ENCODE measurements at places on chromosomes 6 and 20.

- no peak for DNase-seq
These were observed 21.1 kb downstream of the ELOVL2 start for GRCh38 chr6:11023032-11023431.

DNA sequence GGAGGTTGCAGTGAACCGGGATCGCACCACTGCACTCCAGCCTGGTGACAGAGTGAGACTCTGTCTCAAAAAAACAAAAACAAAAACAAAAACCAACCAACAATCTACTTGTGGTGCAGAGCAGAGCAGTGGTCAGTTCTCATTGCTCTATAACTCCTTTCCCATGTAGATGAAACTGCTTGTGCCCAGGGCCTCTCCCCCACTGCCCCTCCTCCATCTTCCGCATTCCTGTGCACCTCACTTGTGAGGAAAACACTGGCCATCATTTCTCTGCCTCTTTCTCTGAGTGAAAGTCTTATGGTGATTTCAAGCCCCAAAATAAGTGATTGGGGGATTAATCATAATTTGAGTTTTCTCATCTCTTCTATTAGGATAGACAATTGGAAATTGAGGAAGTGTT lies 63.9 kb upstream of the GLP1R start:
- DNase-seq: no peak

DNA sequence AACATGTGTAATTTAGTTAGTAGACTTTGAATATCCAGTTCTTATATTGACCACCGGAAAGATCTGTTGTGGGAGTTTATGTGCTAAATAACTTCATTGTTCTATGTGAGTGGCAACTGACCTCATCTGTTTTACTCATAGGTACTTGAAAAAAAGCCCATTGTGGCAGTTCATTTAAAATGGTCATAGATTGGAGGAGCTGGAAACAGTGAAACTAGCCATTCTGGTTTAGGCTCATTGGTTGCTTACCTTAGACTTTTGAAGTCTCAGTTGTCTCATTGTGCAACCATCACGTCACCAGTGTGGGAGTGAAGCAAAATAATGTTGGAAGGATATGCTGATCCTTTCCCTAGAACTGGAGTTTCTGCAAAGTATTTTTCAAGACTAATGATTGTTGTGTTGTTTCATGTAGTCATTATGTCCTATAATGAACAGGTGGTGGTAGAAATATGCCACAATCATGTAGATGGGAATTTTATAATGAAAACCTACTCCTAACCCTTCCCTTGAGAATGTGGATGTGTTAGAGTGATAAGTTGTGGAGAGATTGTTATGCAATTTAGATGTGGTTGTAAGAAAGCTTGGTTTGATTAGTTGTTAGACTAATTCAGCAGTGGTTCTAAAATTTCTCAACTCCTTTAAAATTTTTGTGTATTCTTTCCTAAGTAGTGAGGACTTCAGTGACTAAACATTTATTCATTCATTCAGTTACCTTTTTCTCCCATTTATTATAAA lies 18.3 kb downstream of the DSP start:
- DNase-seq: no peak

- no peak for DNase-seq
These were observed 7.5 kb downstream of the FBXO5 start for GRCh38 chr6:152975204-152975915.

GRCh38 chr6:155628306-155628705 lies 172.7 kb upstream of the NOX3 start:
- DNase-seq: no peak

DNA sequence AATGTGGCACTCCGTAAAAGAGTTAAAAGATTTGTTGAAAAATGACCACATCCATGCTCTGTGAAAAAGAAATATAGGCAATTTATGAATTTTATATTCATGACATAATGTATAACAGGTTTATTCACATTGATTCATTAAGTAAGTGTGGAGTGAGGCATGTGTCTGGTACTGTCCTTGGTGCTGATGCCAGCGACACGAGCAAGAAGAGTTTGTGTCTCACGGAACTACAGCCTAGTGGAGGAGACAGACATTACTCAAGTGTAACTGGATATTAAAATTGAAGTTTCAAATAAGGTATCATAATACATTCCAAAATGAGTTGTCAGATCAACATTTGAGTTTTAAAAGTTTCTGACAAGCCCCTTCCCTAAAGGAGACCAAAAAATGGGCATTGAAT lies 158.2 kb upstream of the PRND start:
- no peak for DNase-seq

GRCh38 chr6:166627033-166627874 lies at the start of gene RPS6KA2:
TSS of gene RPS6KA2 (minus strand) at chr6:166627251. CDS start at chr6:166627019, 232 bp downstream.
- peak; percentile 64 for DNase-seq

GRCh38 chr6:3786141-3786540 lies 34.6 kb upstream of the PXDC1 start:
- no peak for DNase-seq

DNA sequence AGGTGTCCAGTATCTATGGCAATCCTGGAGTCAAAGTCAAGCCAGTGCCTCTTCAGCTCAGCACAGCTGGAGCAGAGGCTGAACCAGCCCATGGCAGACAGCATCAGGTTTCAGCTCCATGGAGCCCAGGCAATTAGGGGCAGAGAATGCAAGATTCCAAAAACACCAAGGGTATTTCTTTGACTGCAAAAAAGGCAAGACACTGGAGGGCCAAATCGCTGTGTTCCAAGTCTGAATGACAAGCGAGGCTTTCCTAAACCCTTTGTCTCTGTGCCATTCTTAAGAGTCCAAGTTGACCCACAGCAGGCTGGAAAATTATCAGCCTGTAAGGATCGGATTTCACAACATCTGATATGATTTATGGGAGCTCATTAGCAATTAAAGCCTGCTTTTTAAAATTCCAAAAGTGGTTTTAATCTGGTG lies 49.7 kb upstream of the TGM3 start:
- no peak for DNase-seq

- no peak for DNase-seq
These were observed 163.2 kb upstream of the OLIG3 start for GRCh38 chr6:137657351-137657911.

- DNase-seq: no peak
These were observed 24.1 kb upstream of the PAX1 start for GRCh38 chr20:21681234-21681921.

GRCh38 chr20:48039514-48039913 lies 254.2 kb upstream of the SULF2 start:
- no peak for DNase-seq

- DNase-seq: peak; percentile 96
These were observed 705.7 kb upstream of the SLC35B3 start for GRCh38 chr6:9140951-9141460.

DNA sequence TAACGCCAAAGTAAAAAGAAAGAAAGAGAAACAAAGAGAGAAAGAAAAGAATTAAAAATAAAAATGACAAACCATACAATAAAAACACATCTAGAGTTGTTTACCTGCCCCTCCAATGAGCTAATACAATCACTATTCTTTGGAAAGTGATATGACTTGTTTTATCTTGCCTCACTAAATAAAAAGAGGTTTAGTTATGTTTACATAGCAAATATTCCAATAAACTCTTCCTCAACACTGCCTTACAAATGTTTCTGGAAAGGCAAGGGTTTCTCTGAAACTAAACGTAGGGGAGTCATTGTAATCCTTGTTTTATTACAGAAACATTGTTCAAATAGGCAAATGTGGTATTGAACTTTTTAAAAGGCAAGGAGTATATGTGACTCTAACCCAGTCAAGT lies 396.2 kb downstream of the EPM2A start:
- DNase-seq: no peak

- no peak for DNase-seq
These were observed 63.0 kb downstream of the MYB start for GRCh38 chr6:135243871-135244796.

DNA sequence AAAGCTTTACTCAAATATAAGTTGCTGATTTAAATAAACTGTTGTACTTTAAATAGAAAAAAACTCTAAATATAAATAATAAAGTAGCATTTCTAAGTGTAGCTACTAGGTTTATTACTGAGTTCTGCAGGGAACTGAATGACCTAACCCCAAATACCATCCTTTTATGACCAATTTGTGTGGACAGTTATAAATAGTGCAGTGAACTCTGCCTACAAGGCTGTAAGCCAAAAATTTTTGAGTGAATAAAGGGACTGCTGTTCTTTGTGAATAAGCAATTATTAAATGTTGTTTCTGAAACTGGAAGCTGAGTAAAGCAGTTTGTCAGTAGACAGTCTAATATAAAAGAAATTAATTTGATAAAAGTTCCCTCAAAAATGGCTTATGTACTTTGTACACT lies 90.8 kb upstream of the ELOVL5 start:
- no peak for DNase-seq

- no peak for DNase-seq
These were observed 59.1 kb downstream of the AGPAT4 start for GRCh38 chr6:161214722-161215121.

- DNase-seq: no peak
These were observed 48.7 kb downstream of the RIN2 start for GRCh38 chr20:19806806-19807190.

- DNase-seq: no peak
These were observed 33.1 kb downstream of the SRC start for GRCh38 chr20:37378785-37379598.

- DNase-seq: no peak
These were observed 228.0 kb downstream of the PLCB1 start for GRCh38 chr20:8360035-8360434.

DNA sequence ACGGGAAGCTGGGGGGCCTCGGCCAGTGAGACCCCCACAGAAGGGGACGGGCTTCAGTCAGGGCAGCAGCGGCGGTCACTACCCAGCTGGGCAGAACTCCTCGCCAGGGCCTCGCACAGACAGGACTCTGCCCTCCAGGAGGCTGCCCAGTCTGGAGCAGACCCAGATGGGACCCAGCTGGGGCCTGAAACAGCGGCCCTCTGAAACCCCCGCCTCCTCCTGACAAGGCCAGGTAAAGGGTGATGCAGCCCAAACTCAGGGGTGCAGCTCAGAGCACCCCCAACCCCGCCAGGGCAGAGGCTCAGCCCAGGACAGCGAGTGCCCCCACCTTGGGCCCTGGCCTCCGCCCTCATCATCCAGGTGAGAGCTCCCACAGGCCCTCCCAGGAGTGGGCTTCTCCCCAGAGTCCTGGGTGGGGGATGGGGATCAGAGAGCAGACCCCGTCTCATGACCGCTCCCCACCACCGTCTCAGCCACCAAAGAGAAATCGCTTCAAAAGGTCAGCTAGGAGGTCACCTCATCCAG lies 2.2 kb downstream of the EEF1A2 start:
- no peak for DNase-seq

DNA sequence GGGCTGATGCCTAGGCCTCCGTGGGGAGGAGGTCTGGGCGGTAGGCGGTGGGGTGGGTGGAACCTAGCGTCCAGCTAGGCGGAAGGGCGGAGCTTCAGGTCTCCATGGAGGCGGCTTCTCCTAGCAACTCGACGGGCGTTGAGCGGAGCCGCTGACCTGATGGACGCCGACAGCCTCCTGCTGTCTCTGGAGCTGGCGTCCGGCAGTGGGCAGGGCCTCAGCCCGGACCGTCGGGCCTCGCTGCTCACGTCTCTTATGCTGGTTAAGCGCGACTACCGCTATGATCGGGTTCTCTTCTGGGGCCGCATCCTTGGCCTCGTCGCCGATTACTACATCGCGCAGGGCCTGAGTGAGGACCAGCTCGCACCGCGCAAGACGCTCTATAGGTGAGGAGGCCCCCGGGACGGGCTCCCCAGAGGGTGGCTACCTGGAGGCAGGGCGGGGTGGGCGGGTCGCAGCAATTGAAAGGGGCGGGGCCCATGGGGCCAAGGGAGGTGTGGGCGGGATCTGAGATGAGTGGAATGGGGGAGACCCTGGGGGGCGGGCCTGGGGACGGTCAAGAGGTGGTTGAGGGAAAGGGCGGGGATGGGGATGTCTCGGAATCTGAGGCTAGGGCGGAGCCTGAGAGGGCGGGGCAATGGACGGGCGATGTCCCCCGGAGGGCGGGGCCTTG lies at the start of gene RSPH9:
Gene RSPH9 (plus strand): TSS at position 97 of the 673 bp plus-strand sequence. CDS start 63 bp downstream, at position 160.
- no peak for DNase-seq

- DNase-seq: no peak
These were observed 567.9 kb upstream of the CITED2 start for GRCh38 chr6:139942331-139942730.

- DNase-seq: no peak
These were observed 4.3 kb upstream of the SRC start for GRCh38 chr20:37341632-37342031.

GRCh38 chr6:131199568-131200272 lies 64.5 kb downstream of the AKAP7 start:
- DNase-seq: no peak

DNA sequence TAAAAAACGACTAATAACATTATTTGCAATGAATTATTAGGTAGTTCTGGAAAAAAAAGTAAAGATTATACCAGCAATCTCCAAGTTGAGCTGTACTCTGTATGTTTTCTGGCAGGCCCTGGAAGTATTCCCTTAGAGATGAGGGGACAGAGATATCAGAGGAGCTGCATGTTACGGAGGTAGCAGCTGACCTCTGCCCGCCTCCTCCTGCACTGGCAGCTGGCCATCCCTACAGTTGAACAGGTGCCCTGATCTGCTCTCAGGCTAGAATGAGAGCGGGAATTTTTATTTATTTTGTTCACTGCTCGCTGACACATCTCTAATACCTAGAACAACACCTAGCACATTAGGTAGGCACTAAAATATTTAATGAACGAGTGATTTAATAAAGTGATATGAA lies 23.1 kb downstream of the FBXL4 start:
- DNase-seq: no peak

DNA sequence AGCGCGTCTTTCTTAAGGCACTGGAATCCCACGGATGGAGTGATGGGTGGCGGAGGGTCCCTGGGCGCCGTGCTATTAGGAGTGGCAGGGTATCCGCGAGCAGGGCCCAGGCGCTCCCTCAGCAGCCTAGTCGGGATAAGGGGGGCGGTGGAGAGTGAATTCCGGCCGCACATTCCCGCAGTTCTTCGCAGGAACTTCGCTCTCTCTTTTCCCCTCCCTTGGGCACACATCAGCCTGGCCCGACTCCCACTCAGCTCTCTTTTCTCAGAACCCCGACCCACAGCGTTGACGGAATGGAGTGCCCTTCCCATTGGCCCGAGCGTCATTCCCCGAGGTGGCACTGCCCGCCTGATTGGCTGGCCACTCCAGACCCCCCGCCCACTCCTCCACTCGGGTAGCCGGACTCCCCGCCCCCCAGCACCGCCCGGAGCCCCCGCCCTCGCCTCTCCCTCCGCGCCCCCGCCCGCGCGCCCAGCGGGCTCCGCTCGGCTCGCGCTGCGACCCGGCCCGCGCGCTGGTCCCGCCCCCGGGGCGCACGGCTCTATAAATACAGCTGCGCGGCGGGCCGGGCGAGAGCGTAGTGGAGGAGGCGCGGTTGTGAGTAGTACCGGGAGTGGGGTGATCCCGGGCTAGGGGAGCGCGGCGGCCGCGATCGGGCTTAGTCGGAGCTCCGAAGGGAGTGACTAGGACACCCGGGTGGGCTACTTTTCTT lies at the start of gene ID4:
Gene ID4 (plus strand): TSS at position 572 of the 712 bp plus-strand sequence. CDS start 385 bp downstream, outside the sequence.
- no peak for DNase-seq

DNA sequence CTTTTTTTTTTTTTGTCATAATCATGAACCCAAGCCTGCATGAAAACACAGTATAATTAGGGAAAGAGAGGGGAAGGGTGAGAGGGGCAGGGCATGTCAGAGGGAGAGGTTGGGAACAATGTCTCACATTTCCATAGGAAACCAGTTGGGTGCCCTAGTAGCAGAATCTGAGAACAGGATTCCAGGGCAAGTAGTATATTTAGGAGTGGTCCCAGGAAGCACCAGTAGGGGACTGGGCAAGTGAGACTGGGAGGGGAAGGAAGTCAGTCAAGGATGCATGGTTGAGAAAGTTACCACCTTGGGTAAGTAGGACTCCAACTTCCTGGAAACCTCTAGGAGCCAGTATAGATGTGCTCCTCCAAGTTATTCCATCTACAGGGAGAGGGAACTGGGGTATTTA lies 88.6 kb upstream of the MAFB start:
- no peak for DNase-seq

GRCh38 chr6:56244528-56245253 lies 2.7 kb downstream of the COL21A1 start:
- no peak for DNase-seq

All from NCI-H2081 treated with DMSO at 0.1 percent for 48 hours (cell line).